G401 (cell line): ENCODE measurements at places on chromosomes 1 and 21.

DNA sequence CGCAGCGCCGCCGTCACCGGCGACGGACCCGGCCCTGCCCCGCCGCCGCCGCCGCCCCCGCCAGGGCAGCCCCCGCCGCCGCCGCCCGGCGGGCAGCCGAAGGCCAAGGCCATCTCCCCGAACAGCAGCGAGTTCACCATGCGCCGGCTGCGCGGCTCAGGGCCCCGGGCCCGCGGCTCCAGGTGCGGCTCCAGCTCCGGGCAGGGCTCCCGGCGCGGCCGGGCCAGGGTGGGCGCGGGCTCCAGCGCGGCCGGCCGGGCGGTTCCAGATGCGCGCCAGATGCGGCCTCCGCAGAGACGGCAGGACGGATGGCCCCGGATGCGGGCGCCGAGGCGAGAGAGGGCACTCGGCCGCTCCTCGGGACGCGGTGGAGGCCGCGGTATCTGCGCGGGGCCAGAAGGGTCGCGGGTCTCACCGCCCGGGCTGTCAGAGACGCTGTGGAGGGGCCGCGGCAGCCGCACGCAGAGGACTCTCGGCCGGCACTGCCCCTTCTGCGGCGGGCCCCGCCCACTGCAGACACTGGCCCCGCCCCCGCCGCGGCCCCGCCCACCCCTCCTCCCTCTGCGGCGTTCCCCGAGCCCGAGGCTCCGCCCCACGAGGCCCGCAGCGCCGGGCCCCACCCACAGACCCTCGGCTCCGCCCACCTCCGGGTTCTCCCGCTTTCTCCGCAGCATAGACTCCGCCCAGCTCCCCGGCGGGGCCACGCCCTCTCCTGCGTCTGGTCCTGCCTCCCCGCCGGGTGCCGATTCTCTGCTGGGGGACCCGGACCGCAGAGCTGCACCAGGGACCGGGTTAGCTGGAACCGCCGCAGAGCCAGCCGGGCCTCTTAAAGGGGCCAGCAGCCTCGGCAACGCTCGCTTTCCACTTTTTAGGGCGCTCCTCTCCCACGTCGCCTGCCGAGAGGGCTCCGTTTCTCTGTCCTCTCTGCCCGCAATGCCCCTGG, at the start of gene IFFO2:
TSS of gene IFFO2 (minus strand) at position 484 of the 943 bp plus-strand sequence. CDS start at position 140, 344 bp downstream.
- peak; percentile 98 for DNase-seq

DNA sequence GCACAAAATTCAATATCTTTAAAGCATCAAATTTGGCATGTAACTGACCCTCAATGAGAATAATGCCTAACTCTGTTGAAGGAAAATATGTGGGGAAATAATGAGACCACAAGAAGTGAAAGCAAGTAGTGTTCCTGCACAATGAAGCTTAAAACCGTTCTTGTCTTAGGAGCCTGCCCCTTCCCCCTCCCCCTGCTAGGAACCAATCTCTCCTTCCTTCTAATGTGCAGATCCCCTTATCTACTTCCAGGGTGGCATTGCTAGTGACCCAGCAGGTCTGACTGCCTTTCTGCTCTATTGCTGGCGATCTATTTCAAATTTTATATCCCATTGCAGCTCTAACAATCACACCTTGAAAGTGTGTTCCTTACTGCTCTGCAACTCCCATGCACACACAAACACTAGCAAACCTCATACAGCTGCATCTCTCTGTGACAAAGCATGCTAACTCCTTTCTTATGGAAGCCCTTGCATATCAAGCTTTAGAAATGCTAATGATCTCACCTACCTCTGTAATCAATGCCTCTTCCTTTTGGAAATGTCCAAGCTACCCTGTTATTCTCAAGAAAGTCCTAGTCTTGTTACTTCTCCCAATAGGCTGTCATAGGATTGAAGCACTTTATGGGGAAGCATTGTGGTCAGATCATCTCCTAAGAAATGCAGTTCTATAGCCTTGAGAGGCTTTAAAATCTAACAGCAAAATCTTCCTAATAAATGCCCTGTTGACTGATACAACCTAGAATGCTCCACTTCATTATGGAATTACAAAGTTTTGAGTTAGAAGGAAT, 26.5 kb downstream of the BCL9 start:
- DNase-seq, result no peak

- no peak for DNase-seq
These were observed 40.9 kb upstream of the METTL18 start for GRCh38 chr1:169835647-169836046.

GRCh38 chr1:109864930-109865612, 45.6 kb upstream of the CSF1 start:
- DNase-seq, result no peak

DNA sequence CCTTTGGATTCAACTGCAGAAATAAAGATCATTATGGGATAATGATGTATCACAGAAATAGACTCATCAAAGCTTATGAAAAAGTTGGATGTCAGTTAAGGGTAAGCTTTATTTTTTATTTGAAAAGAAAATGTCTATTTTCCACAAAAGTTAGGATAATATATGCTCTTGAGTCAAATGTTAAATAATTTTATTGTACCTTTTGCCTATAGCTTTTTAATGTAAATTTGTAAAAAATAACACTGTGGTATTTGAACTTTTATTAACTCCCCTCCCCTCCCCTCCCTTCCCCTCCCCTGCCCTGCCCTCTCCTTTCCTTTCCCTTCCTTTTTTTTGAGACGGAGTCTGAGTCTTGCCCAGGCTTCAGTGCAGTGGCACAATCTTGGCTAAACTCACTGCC, 24.9 kb downstream of the MORC3 start:
- no peak for DNase-seq

DNA sequence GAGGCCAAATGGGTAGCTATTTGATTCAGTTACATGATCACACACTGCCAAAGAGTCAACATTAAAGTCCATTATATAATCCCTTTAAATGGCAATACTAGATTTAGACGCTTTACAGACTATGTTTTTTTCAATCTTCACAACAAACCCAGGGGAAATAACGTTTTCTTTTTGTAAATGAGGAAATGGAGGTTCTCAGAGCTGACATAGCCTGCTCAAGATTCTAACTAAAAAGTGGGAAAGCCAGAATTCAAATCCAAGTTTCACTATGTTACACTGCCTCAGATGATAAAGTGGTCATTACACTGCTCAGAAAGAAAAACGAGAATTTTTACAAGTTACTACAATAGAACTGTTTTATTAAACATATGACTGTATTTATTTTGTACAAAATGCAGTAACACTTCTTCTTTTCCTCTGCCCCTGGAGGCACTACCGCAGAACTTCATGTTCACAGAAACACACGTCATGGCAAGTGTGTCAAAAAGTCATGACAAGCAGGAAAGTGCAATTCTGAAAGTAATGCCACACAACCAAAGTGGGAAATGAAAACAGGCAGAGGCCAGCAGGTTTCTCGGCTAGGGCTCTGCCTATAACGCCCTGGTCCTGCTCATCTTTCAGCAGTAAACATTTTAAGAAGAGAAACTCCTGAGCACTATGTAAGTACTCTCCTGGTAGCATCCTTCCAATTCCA, 19.0 kb downstream of the THEMIS2 start:
- DNase-seq, result no peak

DNA sequence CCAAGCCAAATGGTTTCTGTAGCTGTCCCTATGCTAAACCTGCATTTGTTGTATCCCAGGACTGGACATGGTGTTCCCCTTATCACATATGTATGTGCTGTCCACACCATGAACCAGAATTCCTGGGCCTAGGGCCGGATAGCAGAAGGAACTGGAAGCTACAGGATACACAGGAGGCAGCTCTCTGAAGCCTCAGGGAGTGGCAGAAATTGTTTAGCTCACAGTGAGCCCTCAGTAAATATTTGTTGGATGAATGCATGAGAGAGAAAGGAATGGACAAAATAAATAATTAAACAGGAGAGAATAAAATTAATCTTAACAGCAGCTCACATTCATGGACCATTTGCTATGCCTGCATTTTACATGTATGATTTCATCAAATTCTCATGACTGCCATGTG, 2.1 kb downstream of the NIPAL3 start:
- DNase-seq, result no peak

- no peak for DNase-seq
These were observed 187.5 kb upstream of the PLXNA2 start for GRCh38 chr1:208431721-208432120.

DNA sequence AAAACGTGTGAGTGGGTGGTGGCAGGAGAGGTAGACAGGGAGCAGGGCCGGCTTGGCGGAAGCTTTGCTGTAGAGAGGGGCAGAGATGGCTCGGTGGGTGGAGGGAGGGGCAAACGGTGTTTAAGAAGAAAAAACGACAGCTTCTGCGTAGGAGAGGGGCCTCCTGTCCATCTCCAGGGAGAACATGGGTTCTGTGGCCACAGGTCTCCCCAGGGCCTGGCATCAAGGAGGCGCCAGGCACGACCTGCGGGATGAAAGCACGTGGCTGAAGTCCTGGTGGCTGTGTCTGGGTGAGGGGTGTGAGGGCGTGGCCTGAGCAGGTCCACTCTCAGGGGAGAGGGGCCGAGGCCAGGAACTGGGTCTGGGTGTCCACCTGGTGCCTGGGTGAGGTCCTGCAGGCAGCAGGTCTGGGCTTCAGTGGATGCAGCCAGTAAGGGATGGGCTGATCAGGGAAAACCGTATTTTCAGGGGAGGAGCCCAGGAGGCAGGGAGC, 940 bp upstream of the PRKCZ start:
- peak; percentile 69 for DNase-seq

- DNase-seq, result peak; percentile 1
These were observed 27.7 kb downstream of the PADI3 start for GRCh38 chr1:17276568-17276967.

DNA sequence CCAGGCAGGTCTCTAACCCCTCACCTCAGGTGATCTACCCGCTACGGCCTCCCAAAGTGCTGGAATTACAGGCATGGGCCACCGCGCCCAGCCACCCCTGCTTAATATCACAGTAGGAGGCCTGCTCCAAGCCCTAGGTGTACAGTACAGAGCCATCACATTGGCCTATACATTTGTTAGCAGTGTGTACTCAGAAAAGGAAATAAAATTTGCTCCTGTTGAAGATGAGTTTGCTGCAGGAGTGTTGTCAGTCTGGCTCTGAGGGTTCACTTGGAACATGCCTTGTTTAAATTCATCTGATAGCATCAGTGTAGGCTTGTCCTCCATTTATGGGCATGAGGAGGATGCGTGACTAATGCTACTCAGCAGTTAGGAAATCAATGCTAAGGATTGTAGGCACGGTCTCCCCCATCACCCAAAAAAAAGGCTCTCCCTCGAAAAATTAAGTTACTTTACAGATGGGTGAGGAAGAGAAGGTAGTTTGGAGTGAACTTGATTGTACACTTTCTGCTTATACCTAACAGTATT, 4.6 kb upstream of the ENAH start:
- DNase-seq, result no peak

DNA sequence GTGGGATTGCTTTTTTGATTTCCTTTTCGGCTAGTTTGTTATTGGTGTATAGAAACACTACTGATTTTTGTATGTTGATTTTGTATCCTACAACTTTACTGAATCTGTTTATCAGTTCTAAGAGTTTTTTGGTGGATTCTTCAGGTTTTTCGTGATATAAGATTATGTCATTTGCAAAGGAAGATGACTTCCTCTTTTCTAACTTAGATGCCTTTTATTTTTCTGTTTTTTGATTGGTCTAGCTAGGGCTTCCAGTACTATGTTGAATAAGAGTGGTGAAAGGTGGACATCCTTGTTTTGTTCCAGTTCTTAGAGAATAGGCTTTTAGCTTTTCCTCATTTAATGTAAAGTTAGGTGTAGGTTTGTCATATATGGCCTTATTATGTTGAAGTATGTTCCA, 13.1 kb upstream of the NHLH2 start:
- no peak for DNase-seq

DNA sequence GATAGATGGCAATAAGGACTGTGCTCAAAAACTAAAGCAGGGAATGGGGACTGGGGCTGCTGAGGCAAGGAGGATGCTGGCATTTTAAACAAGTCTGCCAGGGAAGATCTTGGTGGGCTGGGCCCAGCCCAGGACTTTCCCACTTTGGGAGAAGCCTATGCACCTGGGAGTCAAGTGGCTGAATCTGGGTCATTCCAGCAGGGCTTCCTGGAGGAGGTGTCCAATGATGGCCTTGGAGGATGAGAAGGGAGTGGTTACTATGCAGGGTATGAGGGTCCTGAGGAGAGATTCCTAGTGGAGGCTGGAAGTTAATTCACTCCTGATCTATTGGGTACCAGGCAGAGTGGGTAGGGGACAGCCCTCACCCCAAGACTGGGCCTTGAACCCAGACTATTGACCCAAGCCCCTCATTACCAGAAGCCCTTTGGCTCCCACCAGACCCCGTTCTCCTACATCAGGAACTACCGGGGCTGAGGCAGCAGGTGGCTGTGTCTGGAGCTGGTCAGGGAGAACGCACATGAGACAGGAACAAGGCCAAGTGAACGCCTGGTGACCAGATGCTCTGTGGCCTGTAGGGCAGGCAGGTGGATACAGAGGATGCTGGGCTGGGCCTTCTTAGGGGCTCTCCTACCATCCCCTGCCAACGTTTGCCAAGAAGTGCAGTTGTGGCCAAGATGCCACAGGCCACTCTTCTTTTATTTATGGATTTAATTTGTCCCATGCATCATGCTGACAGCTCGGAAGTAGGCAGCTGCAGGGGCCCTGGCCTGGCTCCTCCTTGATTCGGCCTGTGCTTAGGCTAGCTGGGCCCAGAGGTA, 18.3 kb upstream of the LRP8 start:
- no peak for DNase-seq

DNA sequence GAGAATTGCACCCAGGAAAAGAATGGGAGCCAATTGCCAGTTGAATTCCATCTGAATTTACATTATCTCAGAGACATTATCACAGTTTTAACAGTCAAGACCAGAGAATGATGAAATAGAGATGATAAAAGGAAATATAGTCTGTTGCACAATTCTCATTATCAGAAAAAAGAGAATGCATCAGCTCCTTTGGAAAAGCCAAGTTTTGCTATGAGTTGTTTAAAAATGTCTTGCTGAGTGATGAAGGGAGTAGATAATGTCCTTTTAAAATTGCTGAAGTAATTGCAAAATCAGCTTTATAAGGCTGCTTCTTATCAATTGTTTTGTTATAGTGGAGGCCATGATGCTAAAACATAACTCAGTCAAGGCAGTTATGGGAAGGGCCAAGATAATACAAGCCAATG, 37.9 kb upstream of the EEIG2 start:
- no peak for DNase-seq

DNA sequence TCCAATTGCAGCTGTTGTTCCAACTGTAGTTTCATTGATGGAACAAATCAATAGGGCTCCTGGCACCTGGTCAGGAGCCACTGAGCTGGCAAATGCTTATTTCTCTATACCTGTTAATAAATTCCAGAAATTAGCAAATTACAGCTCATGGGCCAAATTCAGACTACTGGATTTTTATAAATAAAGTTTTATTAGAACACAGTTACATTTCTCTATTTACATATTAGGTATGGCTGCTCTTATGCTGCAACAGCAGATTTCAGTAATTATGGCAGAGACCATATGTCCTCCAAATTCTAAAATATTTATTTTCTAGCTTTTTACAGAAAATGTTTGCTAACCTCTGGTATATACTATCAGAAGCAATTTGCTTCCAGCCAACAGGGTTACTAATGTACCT, 47.8 kb downstream of the DUSP10 start:
- no peak for DNase-seq

DNA sequence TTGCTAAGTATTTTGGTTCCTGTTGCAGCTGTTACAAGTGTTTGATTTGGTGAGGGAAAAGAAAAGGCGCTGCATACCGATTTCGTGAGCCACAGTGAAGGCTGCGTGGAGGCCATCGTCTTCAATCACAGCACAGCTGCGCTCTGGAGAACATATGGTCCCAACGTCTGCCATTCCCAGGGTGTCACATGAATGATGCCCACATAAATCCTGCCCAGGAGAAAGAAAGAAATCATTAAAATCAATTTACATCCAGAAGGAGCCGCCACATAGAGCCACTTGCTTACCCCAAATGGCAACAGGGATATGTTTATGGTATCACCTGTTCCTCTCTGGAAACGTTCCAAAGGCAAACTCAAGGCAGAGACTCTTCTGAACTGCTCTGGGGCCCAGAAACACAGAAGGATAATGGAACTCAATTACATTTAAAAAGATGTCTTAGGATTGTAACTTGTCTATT, 12.2 kb downstream of the ADAMTS5 start:
- DNase-seq, result peak; percentile 60
